ELR (cell line): ENCODE measurements at places on chromosomes 1 and 21.

GRCh38 chr21:26635681-26636080 is 62.6 kb upstream of the CYYR1 start:
- no peak for DNase-seq

DNA sequence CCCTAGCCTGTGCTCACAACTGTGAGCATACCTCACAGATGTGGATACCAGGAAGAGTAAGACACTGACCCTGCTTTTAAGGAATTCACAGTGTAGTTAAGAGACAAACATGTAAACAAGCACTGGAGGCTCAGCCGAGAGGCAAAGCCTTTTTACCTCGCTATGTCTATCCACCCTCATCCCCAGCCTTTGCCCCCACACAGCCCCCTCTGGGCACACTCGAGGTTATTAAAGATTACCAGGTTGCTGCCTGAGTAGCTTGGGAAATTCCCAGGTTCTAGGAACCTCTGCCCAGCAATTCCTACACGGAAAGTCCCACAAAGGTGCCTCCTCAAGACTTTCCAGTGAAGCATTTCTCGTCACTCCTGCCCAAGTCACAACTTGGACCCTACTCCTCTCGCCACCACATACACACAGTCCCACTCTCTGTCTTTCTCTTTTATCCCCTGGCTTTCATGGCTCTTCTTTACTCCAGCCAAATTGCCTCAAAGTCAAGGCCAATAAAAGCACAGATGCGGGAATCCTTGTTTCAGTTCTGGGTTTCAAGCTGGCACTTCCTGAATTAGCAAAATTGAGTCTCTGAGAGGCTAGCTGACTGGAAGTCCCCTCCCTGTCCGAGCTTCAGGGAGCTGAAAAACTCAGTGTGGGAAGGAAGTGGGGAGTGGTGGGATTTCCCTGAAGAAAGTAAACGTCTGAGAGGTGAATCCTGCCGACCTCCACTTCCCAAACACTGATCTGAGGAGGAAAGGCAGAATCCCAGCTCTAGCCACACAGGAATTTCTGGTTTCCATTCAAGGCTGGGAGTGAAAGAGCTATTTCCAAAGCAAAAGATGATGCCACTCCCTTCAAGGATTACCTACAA is 7.6 kb downstream of the DENND2D start:
- DNase-seq: peak; percentile 18

GRCh38 chr1:199150756-199151155 is 511.9 kb downstream of the PTPRC start:
- no peak for DNase-seq

DNA sequence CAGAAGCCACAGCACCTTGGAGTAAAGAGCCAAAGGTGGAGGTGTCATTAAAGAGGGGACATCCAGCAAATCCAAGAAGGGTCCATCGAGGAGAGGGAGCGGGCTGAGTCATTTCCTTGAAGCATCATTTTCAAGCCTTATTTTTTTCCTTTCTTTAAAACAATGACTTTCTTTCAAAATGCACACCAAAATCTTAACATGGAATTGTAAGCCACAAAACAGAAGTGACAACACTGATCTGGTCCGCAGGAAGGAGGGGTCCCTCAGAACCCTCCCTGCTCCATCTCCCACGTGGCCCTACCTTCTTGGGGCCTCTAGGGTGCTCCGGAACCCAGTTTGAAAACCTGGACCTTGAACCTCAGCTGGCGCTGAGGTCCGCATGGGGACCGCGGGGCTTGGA is 14.8 kb downstream of the DHRS3 start:
- DNase-seq: peak; percentile 34

DNA sequence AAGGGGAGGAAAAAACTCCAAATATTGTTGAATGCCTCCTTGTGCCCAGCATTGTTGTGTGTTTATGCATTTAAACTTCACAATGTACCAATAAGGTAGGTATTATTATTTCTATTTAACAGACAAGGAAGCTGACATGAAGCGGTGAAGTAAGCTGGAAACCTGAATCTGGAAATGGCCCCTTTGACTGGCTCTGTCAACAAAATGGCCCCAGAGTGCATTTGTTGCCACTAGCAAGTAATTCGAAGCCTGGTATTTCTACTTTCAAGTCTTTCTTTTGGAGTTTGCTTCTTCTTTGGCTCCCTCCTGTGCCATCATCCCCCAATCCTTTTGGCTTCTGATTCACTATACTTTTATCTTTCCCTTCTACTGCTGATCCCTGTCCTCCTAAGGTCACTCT is 23.1 kb downstream of the CRYZL1 start:
- DNase-seq: no peak

DNA sequence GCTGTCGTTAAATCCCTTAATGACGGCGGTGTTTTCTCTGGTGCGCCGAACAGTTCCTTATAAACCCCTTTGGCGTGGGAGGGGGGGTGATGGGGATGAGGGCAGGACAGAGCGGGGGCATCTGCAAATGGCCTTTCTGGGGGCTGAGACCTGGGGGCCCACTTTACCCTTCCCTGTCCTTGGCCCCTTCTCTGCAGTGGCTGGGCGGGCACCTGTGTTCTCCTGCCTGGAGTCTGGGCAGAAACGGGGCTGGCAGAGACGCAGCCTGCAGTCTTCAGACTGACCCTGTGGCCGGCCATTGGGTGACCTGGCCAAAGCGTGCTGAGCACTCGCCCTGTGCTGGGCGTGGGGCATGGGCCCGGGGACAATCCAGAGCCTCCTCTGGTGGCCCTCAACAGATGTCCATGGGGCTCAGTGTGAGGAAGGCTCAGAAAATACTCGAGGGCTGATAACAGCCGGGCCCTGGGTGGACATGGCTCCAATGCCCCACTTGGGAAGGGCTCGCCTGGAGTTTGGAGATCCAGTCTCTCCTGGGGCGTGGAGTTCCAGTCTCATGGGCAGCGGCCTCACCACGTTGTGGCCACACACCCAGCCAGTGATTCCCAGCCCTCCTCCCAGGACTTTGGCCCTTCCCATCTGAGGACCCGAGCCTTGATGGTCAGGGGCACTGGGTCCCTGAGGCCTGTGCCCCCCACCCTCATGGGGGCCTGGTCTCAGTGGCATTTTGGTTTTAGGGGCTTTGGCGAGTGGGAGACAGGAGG is 50.8 kb upstream of the ACTRT2 start:
- DNase-seq: no peak

- DNase-seq: no peak
Measured at GRCh38 chr1:199297887-199298286, 659.0 kb downstream of the PTPRC start.

- no peak for DNase-seq
Measured at GRCh38 chr1:15172405-15173259, 19.1 kb downstream of the TMEM51 start.

DNA sequence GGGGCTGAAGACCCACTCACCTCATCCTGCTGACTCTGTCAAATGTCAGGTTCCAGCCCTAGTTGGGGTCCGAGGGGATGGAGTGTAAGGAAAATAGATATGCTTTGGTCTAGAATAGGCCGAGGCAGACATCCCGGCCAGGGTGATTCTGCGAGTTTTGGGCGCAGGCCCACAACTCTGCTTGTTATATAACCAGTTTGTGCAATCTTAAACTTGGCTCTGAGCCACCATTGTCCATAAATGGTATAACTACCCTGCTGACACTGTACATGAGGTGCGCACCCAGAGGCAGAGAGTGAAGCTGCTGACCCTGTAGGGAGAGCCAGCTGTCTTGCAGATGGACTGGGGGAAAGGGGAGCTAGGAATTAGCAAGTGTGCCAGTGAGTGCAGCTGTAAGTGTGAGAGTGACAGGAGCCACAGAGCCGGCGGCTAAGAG is 1388.8 kb downstream of the AMY1C start:
- DNase-seq: no peak

DNA sequence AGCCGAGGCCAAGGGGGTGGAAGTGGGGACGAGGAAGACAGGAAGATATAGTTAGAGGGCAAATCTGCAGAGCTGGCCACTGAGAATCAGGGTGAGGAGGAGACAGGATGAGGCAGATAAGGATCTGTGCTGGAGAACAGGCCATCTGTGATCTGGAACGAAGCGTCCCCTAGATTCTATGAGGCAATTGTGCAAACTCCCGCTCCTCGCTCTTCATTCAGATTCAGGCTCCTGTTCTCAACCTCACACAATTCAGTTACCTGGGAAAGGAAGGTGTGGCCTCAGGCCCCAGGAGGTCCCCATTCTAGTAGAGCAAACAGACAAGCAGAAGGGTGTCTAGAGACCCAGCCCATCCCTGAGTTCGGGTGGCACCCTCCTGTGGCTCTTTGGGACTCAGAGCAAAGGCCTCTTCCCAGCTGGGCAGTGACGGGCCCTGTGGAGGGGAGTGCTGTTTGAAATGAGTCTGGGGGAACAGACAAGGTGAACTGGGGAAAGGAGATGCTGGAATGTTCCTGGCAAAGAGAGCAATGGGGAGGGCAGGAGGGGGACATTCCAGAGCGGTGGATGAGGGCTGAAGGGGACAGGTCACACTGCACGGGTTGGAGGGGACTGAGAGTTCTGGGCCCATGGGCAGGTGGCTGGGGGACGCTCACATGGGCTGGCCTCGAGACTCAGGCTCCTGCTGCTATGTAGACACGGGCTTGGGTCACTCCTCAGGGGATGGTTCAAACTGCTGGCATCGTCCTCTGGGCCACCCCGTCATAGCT is 39.9 kb upstream of the AJAP1 start:
- no peak for DNase-seq

- peak; percentile 66 for DNase-seq
Measured at GRCh38 chr21:32424674-32425073, 12.2 kb downstream of the EVA1C start.

GRCh38 chr1:224182057-224182865 is 779 bp upstream of the DEGS1 start:
- no peak for DNase-seq

DNA sequence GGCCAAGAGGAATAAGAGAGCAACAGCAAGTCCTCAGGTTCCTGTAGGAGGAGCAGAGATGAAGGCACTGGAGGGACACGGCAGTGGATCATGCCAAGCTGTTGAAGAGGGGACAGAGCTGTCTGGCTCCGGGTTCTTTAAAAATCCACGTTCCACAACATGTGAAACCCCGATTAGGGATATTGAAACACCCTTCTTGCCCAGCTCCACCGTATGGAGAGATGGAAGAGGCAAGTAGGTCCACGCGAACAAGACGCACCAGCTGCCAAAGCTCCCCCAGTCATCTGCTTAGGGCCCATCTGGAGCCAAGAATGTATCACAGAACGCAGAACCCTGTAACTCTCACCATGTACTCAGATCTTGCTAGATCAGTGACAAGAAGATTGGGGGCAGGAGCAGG is 3.9 kb downstream of the C1orf198 start:
- DNase-seq: no peak

- DNase-seq: no peak
Measured at GRCh38 chr1:24600551-24600950, 42.6 kb upstream of the SRRM1 start.

DNA sequence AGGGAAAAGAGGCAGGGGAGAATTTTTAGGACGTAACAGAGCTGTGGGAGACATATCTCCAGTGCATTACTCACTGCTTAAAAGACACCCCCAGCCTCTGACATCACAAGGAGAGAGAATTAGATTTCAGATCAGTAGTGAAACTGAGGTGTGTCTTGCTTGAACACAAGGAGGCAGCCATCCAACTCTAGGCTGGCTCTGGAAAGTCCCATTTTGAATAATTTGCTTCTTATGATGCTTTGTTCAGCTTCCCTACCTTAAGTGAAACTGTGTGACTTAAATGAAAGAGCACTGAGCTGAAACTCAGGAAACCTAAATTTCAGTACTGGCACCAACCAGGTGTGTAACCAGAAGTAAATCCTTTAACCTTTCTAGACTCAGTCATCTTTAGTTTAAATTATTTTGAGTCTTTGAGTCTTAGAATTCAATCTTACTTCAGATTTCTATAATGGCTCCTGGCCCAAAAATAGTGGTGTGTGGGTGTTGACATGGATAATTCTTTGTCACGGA is 251.6 kb upstream of the SGIP1 start:
- peak; percentile 76 for DNase-seq

DNA sequence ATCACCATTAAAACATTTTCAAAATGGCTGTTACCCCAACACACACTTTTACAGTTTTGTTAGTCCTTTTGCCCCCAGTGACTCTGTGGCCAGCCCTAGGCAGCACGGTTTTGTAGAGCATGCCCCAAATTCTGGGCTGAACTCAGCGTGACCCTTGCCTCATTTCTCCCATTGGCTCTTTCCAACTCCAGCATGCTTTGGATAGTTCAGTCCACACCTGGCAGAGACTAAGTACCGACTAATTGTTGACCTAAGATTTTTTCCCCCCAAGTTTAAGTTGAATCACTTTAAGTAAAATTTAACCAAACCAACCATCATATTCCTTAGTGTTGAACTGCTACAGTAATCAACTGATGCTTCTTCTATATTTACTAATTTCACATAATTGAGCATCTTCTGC is 62.4 kb upstream of the LRRC8B start:
- no peak for DNase-seq

- DNase-seq: peak; percentile 32
Measured at GRCh38 chr1:26112407-26112775, 767 bp downstream of the PDIK1L start.

DNA sequence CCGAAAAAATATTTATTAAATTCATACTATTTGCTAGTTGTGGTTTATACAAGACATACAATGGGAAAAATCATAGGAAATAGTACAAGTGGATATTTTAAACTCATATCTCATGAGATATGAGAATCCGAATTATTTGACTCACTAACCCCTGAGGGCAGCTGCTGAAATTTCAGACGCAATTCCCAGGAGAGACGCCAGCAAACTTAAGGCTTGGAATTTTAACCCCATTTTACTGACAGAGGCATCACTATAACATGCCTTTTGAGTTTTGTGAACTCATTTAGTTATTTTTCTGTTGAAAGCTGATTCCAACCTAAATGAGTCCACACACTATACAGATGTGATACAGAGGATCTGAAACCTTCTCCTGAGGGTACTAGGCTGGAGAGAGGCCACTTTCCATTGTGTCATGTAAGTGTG is 5.9 kb upstream of the MROH9 start:
- peak; percentile 46 for DNase-seq

- DNase-seq: no peak
Measured at GRCh38 chr1:27103498-27103897, 51.4 kb downstream of the SLC9A1 start.

GRCh38 chr1:237975903-237976302 is 85.2 kb upstream of the ZP4 start:
- DNase-seq: no peak

DNA sequence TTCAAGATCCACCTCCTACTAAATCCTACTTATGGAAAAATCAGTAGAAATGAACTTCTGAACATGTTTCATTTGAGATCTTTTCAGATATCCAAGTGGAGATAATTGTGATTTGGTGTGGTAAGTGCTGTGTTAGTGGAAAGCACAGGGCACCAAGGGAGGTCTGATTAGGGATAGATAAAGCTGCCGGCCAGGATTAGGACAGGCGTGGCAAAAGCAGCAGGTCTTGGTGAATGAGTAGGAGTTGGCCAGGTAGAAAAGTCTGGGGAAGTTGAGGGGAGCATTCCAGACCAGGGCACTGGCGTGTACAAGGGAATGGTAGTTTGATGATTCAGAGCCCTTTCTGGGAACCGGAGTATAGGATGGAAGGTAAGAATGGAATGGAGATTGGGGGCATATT is 47.8 kb downstream of the AZIN2 start:
- DNase-seq: no peak
